ENCODE measurements at places on chromosomes 7 and 10.

- DNase-seq = no peak
These were observed 184.2 kb downstream of the FRMD4A start for GRCh38 chr10:14146501-14146900.

DNA sequence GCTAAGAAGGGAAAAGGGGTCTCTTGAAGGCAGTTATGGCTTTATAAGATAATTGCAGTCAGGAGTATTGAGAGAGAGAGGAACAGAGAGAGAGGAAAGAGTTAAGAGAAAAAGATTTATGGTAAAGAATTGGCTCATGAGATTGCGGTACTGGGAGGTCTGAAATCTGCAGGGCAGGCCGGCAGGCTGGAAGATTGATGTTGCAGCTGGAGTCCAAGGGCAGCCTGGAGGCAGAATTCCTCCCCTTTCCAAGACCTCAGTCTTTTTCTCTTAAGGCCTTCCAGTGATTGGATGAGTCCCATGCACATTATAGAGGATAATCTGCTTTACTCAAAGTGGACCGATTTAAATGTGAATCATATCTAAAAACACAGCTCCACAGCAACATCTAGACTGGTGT lies 68.4 kb downstream of the HACD1 start:
- no peak for DNase-seq

- DNase-seq = peak; percentile 73
These were observed 35.6 kb downstream of the CPN1 start for GRCh38 chr10:100046021-100046486.

DNA sequence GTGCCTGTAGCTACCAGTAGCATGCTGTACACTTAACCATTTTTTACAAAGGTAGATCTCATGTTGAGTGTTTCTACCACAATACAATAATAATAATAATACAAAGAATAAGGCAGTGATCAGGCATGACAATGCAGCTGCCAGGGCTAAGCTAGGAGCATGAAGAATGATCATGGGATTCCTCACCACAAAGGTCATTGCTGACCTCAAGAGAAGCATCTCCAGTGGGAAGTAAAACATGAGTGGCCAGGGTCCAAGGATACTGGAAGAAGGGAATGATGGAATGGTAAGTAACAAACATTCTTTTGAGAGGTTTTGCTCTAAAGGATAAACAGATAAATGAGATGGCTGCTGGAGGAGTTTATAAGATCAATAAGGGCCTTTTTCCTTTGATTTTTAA lies 591.1 kb downstream of the TNS3 start:
- no peak for DNase-seq

DNA sequence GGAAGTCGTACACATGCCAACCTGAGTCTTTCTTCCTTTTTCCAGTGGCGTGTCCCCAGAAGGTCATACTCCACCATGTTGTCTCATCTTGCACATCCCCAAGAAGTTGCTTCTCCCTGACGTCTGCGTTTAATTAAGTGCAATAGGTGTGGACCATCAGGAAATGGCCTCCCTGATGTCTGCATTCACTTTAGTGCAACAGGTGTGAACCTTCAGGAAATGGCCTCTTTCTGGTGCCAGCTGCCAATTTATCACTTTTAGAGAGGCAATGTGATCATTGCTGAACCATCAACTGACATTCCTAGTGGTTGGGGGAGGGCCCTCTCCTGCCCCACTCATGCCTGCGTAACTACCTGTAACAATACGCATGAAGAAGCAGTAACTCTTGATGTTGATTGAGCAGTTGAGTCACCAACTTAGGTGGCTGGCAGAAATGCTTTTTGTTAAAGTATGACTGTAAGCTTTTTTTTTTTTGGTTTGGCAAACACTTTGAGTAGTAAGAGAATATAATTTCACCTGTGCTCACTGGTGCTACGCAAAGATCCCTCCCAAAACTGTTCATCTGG lies 25.8 kb downstream of the SCIN start:
- DNase-seq = no peak

DNA sequence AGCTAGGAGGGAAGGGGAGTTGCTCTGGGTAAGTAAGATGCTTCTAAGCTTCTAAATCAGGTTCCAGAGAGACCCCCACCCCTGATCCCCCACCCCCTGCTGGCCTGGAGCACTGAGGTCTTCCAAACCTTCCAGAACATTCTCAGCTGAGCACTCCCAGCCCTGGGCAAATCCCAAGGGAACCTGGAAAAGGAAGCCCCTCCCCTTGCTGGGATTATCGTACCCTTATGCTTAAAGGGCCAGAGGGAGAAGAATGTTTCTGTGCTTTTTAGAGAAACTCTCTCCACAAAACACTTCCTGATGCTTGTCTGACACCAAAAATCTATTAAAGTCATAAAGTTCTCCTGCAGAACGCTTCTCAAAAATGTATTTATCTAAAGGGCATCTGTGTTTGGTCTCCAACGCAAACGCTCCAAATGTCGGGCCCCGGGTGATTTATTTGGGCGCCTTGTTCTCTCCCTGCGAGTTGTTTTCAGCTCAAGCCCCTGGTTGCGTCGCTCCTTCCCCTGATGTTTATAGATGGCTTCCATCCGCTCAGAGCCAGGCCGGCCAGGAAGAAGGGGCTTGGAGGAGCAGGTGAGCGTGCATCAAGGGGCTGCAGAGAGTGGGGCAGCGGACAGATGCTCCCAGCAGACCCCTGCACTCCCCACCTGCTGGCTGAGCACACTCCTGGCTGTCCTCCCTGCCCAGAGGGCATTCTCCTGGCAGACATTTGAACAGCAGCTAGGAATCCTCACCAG lies 8.2 kb upstream of the RET start:
- DNase-seq = no peak

DNA sequence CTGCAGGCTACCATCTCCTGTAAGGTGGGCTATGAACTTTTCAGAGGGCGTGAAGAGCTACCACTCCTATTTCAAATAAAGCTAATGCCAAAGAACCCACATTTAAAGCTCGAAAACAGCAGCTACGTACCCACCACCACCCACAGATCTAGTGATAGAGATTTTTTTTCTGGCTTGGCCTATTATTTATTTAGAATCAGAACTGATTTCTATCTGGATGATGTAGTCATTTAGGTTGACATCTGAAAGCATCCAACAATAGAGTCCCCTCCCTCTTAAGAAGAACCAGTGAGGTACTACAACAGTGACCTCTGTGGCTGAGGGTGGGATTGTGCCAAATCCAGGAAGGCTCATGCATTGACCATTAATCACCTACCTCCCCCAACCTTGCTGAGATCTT lies 113.8 kb upstream of the ADO start:
- peak; percentile 56 for DNase-seq

DNA sequence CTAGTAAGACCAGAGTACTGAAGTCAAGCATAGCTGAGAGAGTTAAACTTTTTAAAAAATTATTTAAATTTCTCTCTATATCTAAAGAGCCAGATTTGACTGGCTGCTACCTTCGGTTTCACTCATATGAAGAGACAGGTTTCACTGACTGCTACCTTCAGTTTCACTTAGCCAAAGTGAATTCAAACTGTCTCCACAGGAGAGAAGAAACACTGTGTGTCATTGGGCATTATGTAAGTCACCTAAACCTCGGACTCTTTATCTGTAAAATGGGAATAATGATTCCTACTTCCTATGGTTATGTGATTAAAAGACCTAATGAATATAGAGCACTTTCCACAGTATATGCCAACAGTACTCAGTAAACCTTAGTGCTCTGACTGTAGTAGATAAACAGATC lies 41.6 kb upstream of the MET start:
- no peak for DNase-seq

- DNase-seq = no peak
These were observed 38.3 kb downstream of the NRCAM start for GRCh38 chr7:108417926-108418325.

GRCh38 chr10:118488710-118489497 lies 106.5 kb downstream of the PRLHR start:
- no peak for DNase-seq

- DNase-seq = no peak
These were observed 185.9 kb upstream of the DKK1 start for GRCh38 chr10:52128056-52128683.

DNA sequence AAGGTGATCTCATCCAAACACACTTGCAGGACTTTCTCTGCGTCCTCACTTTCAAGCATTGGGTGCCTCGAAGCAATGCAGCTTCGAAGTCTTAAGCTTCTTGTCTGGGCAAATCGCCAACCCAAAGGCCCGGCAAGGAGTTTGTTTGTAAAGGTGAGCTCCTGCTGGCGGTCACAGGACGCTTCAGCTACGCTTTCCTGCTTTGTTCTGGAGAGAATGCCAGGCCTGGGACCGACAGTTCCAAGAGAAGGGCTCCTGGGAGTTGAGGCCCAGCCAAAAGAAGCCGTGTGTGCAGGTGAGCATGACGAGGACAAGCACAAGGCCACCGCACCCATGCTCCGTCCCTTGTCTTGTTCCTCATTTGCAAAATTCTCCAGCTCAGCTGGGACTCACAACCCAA lies 106.6 kb upstream of the DOCK1 start:
- no peak for DNase-seq

- no peak for DNase-seq
These were observed 122.4 kb downstream of the MAPK8 start for GRCh38 chr10:48428896-48429295.

DNA sequence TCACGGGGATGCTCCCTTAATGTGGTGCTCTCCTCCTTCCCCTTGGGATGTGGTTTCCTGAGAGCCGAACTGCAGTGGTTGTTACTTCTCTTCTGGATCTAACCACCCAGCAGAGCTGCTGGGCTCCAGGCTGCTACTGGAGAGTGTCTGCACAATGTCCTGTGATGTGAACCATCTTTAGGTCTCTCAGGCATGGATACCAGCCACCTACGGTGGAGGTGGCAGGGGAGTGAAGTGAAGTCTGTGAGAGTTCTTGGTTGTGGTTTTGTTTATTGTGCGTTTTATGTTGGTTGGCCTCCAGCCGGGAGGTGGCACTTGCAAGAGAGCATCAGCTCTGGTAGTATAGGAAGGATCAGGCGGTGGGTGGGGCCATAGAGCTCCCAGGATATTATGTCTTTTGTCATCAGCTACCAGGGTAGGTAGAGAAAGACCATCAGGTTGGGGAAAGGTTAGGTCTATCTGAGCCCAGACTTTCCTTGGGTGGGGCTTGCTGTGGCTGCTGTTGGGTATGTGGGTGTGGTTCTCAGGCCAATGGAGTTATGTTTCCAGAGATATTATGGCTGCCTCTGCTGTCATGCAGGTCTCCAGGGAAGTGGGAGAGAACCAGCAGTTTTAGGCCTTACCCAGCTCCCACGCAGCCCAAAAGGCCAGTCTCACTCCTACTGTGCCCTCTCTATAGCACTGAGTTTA lies 87.9 kb downstream of the KIF20B start:
- DNase-seq = no peak

DNA sequence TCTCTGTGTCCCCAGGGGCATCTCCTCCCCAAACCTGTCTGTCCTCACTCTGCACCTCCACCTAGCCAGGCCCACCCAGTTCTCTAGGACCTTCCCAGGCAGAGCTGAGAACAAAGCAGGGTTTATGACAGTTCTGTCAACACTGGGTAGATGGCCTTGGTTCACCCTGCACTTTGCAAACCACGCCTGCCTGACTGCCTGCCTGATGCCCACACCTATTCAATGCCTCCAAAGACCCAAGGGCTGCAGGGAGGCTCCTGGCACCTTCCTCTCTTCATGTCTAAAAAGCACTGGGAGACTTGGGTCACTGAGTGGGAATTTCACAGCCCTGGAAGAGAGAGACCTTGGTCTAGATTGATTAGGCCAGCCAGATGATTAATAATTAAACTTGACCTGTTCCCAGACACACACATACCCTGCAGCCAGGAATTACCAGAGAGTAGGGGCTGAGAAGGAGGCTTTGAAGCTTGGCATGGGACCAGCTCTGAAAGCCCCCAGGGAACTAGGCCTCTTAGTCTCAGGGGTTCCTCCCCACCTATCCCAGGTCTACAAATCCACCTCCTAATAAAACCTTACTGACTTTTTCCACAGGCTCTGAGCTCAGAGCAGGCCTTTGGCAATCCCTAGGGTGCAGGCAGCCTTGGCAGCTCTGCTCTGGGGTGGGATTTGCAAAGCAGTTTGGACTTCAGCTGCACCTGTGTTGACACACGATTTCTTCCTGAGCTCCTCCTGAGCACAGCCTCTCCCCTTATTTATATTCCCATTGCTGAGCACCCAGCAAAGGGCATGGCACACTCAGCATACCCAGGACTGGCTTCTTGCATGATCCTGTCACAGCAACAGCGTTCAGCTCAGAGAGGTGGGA lies 25.7 kb upstream of the PDCD4 start:
- DNase-seq = no peak

DNA sequence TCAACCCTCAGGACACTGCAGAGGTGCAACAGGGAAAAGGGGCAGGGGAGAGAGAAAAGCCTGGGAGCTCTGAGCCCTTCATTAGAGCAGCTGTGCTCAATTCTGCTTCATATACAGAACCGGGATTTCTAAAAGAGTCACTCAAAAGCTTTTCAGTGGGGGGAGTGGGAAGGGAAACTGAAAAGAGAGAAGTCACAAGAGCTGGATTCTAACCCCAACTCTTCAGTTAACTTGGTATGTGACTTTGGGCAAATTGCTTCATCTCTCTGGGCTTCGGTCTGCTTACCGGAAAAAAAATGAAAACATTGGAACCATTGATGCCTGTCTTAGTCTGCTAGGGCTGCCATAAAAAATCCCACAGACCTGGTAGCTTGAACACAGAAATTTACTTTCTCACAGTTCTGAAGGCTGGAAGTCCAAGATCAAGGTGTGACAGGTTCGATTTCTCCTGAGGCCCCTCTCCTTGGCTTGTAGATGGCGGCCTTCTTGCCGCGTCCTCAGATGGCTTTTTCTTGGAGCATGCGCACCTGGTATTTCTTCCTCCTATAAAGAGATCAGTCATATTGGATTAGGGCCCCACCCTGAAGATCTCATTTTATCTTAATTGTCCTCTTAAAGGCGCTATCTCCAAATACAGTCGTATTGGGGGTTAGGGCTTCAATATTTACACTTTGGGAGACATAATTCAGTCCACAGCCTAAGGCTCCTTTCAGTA lies 118.3 kb upstream of the KMT2E start:
- DNase-seq = no peak

GRCh38 chr10:77524281-77524711 lies 113.3 kb downstream of the KCNMA1 start:
- DNase-seq = no peak

DNA sequence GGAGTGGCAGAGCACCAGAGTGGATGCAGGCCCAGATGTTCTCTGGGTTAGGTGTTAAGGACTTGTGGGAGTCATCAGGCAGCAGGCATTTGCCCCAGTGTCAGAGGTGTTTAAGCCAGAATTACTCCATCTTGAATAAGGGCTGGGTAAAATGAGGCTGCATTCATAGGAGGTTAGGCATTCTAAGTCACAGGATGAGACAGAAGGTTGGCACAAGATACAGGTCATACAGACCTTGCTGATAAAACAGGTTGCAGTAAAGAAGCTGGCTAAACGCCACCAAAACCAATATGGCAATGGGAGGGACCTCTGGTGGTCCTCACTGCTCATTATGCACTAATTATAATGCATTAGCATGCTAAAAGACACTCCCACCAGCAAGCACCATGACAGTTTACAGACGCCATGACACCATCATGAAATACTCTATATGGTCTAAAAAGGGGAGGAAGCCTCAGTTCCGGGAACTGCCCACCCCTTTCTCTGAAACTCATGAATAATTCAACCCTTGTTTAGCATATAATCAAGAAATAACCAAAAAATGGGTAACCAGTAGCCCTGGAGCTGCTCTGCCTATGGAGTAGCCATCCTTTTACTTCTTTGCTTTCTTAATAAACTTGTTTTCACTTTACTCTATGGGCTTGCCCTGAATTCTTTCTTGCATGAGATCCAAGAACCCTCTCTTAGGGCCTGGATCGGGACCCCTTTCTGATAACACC lies 882 bp upstream of the LRRC61 start:
- peak; percentile 80 for DNase-seq

All from CD4-positive, alpha-beta T cell treated with Interleukin-4 for 1 hour (primary cell).